K562 (cell line): ENCODE measurements at places on chromosomes 4 and X. TPM values are rescaled to one million over a fixed set of nuclear protein-coding genes. Genes with fewer than 3 reads are reported as not detected.
A peak's percentile ranks its signal among the peaks of the same experiment; 100 is the strongest.

DNA sequence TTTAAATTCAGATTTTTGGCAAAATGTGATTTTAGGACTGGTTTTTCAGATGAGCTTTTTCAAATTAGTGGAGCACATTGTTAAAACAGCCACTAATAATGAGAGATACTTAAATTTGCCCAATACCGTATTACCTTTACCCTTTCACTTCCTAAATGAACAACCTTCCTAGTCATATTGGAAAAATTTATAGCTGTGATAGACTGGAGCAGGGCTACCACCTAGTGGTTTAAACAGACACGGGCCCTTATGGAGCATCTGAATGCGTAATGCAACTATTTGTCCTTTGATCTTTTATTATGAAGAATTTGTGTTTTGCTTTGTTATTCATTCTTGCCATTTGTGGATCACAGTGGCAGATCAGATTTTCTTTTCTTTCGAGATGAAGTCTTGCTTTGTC, 72.7 kb downstream of the KDM6A start:
- H3K4me1 ChIP-seq, result peaks cover 3% of the 10 kb centered on the region
- H3K27ac ChIP-seq, result no peak overlapping the region
- no peak overlapping the region for H3K4me3 ChIP-seq
- H3K36me3 ChIP-seq, result no peaks in the 10 kb centered on the region
- DNase-seq, result peak; percentile 9

DNA sequence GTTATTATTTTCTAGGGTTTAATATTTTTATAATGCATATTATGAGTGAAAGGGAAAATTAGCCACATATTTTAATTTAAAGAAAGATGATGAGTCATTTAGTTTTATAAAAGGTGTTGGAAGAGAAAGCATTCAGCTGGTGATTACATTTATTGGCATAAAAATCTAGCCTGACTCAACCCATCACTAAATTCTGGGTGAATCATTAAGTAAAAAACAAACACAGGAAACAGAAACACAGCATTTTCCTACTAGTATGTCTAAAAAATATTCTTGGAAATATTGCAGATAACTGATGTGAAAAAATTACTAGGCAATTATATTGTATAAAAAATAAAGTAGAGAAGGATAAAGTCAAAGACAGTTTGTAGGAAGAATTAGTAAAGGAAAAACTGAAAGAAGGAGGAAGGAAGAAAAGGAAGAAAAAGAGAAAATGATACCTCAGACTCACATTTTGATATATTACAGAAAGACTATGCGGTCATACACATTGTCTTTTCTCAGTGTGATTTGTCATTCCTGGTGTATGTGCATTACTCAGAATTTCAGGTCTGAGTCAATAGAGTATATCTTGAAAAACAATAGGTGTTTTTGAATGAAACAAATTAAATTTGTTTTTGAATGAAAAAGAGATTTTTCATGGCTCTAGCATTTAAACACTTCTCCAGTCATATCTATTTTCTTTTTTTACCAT, 48.0 kb upstream of the SPOCK3 start:
- no peak overlapping the region for H3K27ac ChIP-seq
- no peaks in the 10 kb centered on the region for H3K27me3 ChIP-seq

DNA sequence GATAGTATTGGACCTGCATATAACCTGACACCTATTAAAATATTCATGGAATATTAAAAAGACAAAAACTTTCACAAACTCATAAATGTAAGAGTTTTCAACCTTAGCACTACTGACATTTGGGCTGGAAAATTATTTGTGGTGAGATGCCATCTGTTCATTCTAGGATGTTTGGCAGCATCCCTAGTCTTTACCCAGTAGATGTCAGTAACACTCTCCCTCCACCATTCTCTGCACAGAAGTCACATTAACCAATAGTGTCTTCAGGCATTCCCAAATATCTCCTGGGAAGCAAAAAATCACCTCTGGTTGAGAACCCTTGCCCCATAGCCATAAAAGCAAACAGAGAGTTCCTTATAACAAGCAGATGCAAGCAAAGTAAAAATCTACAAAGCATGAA, 41.4 kb upstream of the NDST4 start:
- no peak for DNase-seq
- no peaks in the 10 kb centered on the region for H3K4me1 ChIP-seq
- H3K4me3 ChIP-seq, result no peak overlapping the region
- H3K36me3 ChIP-seq, result no peaks in the 10 kb centered on the region
- no peaks in the 10 kb centered on the region for H3K27me3 ChIP-seq
- no peak overlapping the region for H3K27ac ChIP-seq

Gene NHS
- polyA plus RNA-seq, result not detected in 2 replicates

Gene SMIM10L2A
- 0.07 TPM in 2 replicates for polyA plus RNA-seq

DNA sequence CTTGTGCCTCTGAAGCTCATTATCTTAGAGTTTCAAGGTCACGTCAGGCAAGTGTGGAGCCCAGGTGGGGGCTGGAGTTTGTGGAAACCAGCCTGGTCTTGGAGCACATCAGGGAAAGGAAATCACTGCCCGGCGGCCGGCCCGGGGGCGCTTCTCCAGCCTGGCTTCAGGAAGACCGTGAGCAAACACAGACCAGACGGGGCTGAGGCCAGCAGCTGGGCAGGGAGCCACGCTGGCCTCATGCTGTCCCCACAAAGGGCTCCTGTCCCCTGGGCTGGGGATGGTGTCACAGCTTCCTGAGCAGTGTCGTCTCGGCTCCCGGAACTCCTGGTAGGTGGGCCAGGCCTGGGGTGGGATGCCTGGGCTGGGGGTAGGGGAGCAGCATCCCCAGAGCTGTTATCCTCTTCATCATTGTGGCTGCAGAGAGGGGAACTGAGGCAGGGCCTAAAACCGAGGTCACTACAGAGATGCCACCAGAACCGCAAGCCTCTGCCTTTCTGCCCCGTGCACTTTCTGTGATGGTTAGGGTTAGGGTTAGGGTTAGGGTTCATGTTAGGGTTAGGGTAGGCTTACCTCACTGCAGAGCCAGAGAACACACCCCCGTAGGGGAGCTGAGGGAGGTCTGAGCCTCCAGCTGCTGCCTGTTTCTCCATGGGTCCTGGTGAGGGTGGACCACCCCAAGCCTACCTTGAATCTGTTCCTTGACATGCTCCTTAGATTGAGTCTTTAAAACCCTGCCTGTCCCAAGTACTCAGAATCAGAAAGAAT, 77.5 kb downstream of the HTRA3 start:
- H3K27ac ChIP-seq, result no peak overlapping the region
- DNase-seq, result no peak
- no peaks in the 10 kb centered on the region for H3K36me3 ChIP-seq
- H3K4me1 ChIP-seq, result peaks cover 13% of the 10 kb centered on the region
- H3K4me3 ChIP-seq, result no peak overlapping the region

GRCh38 chr4:82358847-82359246, 14.9 kb downstream of the HNRNPD start:
- peaks cover 5% of the 10 kb centered on the region; the same call in 1 of the 2 replicates for H3K4me1 ChIP-seq
- no peaks in the 10 kb centered on the region for H3K27me3 ChIP-seq
- no peak for DNase-seq

Gene KLKB1
- not detected in 2 replicates for polyA plus RNA-seq

DNA sequence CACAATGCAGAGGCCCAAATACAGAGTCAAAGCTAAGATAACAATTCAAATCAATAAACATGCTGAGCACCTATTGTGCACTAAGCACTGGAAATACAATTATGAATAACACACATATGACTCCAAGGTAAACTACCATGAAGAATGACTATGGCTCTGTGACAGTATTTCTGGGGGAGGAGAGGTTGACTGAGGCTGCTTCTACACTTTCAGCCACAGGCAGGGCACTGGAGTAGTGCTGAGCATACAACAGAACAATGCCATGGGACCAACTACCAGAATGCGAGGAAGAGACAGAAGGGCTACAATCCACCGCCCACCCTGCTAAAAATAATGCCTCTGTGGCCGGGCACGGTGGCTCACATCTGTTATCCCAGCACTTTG, 13.7 kb downstream of the TEC start:
- H3K27ac ChIP-seq, result peak overlapping the region; percentile 65
- no peak overlapping the region for H3K4me3 ChIP-seq
- no peak for DNase-seq

DNA sequence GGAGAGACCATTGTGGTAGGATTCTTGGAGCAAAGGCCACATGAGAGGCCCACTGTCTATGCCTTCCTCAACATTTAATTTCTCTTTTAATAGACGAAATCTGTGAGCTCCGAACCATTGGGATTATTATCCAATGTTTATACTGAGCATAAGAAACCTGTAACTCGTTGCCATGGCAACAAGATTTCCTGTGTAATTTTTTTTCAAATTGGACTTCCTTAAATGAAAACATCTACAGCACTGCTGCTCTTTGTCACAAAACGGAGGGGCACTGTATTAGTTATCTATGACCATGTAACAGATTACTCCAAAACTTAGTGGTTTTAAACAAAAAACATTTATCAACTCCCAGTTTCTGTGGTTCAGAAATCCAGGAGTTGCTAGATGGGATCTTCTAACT, 38.7 kb downstream of the PPP1R2C start:
- no peak for DNase-seq
- no peaks in the 10 kb centered on the region for H3K4me1 ChIP-seq
- no peak overlapping the region for H3K4me3 ChIP-seq
- no peaks in the 10 kb centered on the region for H3K36me3 ChIP-seq

DNA sequence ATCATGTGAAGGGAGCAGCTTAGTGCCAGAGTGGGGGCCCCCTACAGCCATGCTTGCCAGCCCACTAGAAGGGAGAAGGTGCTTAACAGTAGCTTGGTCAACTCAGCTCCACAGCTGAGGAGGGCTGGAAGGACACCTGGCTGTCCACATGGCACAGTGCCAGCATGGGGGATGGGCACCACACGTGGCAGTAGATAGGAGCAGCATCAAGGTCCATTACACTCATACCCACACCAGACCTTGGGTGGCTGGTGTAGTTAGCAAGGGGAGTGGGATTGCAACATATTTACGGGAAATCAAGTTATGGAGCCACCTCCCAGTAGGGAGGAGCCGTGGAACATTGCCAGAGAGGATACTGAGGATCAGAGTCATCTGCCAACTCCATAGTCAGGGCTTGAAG, 37.9 kb upstream of the SLC4A4 start:
- no peaks in the 10 kb centered on the region for H3K36me3 ChIP-seq
- H3K4me3 ChIP-seq, result no peak overlapping the region
- H3K4me1 ChIP-seq, result no peaks in the 10 kb centered on the region

Gene NONO
- 333 and 355 TPM in 2 replicates for polyA plus RNA-seq

DNA sequence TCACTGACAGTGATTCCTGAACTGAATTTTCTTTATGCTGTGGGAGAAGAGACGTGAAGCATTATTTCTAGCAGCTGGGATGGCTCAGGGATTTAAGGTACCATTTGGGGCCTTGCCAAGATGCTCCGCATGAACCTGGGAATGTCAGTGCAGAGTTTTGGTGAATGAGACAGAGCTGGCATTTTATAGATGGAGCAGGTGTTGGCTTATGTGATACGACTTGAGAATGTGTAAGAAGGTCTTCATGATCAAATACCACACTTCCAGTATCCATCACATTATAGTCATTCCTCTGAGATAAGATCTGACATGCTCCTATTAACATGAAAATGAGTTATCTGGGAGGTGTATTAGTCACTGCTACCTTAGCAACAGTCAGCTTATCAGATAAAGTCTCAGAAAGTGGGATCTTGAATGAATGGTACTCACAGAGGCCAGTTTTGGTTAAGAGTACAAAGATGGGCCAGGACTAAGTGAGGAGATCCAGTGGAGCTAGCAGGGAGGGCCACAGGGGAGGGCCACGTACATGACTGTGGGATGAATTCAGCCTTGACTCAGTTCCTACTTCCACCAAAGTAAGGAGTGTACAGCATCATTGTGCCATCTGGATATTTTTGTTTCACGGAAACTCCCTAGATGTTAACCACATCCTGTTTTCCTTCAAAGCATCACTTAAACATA, 116.7 kb downstream of the SPCS3 start:
- H3K36me3 ChIP-seq, result no peaks in the 10 kb centered on the region
- no peak overlapping the region for H3K4me3 ChIP-seq
- DNase-seq, result no peak
- no peaks in the 10 kb centered on the region for H3K27me3 ChIP-seq
- no peaks in the 10 kb centered on the region for H3K4me1 ChIP-seq

Gene CFAP299
- polyA plus RNA-seq, result 0.33 TPM in 1 of 2 replicates, not detected in the other

- no peaks in the 10 kb centered on the region for H3K27me3 ChIP-seq
- DNase-seq, result no peak
- H3K36me3 ChIP-seq, result peaks cover 82% of the 10 kb centered on the region
- no peak overlapping the region for H3K4me3 ChIP-seq
- H3K4me1 ChIP-seq, result no peaks in the 10 kb centered on the region; the same call in 2 of the 3 replicates
Measured at GRCh38 chrX:136867518-136867917, 13.0 kb downstream of the RBMX start.

- H3K36me3 ChIP-seq, result peaks cover 19% of the 10 kb centered on the region; the same call in 2 of the 3 replicates
- DNase-seq, result no peak
- no peaks in the 10 kb centered on the region for H3K27me3 ChIP-seq
- no peak overlapping the region for H3K27ac ChIP-seq
- H3K4me1 ChIP-seq, result peaks cover 8% of the 10 kb centered on the region; the same call in 2 of the 3 replicates
- no peak overlapping the region for H3K4me3 ChIP-seq
Measured at GRCh38 chr4:77040270-77040669, 35.5 kb downstream of the CCNI start.

Gene SMIM31
- polyA plus RNA-seq, result not detected in 2 replicates

GRCh38 chr4:169060391-169061091, 50.5 kb upstream of the CBR4 start:
- no peaks in the 10 kb centered on the region for H3K4me1 ChIP-seq
- peaks cover 13% of the 10 kb centered on the region for H3K27me3 ChIP-seq
- no peak overlapping the region for H3K4me3 ChIP-seq
- H3K36me3 ChIP-seq, result no peaks in the 10 kb centered on the region
- no peak for DNase-seq

DNA sequence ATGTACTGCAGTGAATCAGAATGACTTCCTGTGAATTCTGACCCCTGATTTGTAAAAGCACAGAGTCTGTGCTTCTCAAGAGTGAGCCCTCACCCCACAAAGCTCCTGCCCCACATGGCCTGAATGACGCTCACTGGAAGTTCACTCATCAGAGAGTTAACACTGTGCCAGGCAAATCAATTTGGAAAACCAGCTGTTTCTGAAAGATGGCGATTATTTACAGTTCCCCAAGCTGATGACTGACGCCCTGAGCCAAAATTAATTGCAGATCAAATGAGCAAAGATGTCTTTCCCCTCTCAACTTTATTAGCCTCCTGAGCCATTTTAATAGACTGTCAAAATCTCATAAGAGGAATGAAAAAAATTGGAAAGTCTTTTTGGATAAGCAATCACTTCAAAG, 118.0 kb downstream of the SLC2A9 start:
- H3K27me3 ChIP-seq, result peaks cover 10% of the 10 kb centered on the region; the same call in 1 of the 2 replicates
- H3K36me3 ChIP-seq, result no peaks in the 10 kb centered on the region
- DNase-seq, result no peak

Gene NXT2
- 6.1 and 9.0 TPM in 2 replicates for polyA plus RNA-seq

GRCh38 chr4:71333368-71333767, 5.5 kb upstream of the SLC4A4 start:
- no peaks in the 10 kb centered on the region for H3K27me3 ChIP-seq
- DNase-seq, result no peak
- H3K27ac ChIP-seq, result no peak overlapping the region
- no peaks in the 10 kb centered on the region for H3K4me1 ChIP-seq
- no peaks in the 10 kb centered on the region for H3K36me3 ChIP-seq

Gene KCND1
- polyA plus RNA-seq, result 0.39 and 0.60 TPM in 2 replicates

DNA sequence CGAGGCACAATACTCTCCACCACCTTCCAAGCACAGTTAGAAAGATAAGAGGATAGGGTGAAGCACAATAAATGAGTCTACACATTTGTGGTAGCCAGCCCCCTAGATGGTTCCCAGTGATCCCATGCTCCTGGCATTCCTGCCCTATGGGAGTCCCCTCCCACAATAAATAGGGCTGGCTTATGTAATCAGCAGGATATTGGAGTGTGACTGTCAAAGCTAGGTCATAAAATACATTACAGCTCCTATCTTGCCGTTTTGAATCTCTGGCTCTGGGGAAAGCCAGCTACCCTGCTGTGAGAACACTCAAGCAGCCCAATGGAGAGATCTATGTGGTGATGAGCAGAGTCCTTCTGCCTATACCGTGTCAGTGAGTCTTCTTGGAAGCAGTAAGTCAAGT, 198.7 kb upstream of the NOCT start:
- no peaks in the 10 kb centered on the region for H3K36me3 ChIP-seq
- H3K4me1 ChIP-seq, result no peaks in the 10 kb centered on the region
- H3K27me3 ChIP-seq, result no peaks in the 10 kb centered on the region
- no peak overlapping the region for H3K4me3 ChIP-seq
- DNase-seq, result no peak

Gene RS1
- polyA plus RNA-seq, result not detected in 2 replicates
